ENCODE measurements at places on chromosomes 13 and 19. TPM values are rescaled to one million over a fixed set of nuclear protein-coding genes. Genes with fewer than 3 reads are reported as not detected.

- DNase-seq, result no peak
Measured at GRCh38 chr13:51419001-51419636, 33.7 kb downstream of the INTS6 start.

Gene B3GNT3
- not detected for total RNA-seq

DNA sequence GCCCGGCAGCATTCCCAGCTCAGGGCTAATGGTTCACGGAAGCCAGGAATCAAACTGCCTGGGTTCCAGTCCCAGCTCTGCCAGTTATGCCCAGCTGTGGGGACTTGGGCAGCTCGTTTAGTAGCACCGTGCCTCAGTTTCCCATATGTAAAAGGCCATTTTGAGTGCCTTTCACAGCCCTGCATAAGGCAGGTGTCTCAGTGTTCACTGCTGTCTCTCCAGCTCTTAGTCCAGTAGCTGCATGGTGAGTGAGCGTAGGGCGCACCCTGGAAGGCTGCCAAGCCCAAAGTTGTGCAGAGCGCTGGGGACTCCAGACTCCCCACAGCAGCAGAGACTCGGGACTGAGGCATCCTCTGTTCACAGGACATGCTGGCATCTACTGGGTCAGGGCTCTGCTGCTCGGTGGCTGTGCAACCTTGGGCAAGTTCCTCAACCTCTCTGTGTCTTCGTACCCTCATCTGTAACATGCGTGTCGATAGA lies 5.5 kb downstream of the RPL28 start:
- DNase-seq, result no peak

Gene RNASEH2B
- 95.1 TPM for total RNA-seq

DNA sequence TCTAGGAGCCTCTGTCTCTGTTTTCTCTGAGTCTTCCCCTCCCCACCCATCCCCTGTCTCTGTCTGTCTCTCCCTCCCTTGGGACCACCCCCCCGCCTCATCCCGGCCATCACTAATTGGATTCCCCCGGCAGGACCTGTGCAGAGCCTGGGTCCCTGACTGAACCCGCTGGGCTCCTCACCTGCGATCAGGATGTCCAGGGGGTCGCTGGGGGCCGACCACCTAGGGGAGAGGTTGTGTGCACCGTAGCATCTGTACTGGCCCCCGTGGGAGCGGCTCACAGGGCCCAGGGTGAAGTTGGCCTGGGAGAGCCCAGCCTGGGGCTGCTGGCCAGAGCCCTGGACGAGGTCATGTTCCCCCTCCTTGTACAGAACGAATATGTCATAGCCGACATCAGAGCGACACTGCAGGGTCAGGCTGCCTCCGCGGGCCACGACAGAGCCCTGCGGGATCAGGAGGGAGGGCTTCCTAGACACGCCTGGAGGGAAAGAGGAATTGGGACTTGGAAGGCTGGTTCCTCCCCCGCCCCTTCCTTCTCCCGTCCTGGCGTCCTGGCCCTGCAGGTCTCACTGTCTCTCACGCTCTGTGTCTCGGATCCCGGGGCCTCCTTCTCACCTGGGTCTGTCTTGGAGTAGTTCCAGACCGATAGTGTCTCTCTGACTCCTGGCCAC lies 1.8 kb downstream of the LILRB5 start:
- DNase-seq, result no peak

GRCh38 chr13:32849369-32849768 lies 166.9 kb upstream of the KL start:
- DNase-seq, result no peak

GRCh38 chr19:39941151-39941550 lies 6.7 kb upstream of the FCGBP start:
- no peak for DNase-seq

Gene DYRK1B
- 27.1 TPM for total RNA-seq

Gene CBLC
- total RNA-seq, result 2.5 TPM

DNA sequence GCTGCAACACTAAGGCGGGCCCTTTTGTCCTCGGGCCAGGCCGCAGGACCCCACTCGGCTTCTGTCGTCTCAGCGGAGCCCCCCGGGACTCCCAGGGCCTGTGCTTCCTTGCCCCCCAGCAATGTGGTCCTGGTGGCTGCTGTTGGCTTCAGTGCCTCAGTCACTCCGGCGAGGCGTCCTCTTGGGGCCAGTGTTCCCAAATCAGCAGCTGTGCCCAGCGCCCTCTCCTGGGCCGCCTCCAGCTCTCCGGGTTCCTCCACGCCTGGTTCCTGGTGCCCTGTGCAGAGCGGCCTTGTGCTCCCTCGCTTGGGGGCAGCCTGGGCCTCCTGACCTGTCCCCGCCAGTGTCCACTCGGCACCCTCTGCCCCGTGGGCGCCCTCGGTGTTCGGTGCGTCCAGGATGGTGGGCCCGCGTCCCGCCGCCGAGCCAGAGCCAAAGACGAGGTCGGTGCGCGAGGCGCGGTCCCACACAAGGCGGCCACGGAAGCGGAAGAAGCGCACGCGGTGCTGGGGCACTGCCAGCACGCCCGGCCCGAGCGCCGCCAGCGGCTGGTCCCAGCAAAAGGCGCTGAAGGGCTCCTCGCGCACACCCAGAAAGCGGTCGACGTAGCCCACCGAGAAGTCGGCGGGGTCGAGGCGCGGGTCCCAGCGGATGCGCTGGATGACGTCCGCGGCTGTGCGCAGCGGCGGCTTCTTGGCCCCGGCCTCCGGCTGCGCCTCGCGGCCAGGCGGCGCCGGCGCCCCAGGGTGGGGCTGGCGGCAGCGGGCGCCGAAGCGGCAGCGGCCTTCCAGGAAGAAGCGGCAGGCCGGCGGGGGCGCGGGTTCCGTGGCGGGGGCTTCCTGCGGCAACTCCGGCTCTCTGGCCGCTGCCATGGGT lies 685 bp downstream of the LENG9 start:
- DNase-seq, result peak; percentile 45

DNA sequence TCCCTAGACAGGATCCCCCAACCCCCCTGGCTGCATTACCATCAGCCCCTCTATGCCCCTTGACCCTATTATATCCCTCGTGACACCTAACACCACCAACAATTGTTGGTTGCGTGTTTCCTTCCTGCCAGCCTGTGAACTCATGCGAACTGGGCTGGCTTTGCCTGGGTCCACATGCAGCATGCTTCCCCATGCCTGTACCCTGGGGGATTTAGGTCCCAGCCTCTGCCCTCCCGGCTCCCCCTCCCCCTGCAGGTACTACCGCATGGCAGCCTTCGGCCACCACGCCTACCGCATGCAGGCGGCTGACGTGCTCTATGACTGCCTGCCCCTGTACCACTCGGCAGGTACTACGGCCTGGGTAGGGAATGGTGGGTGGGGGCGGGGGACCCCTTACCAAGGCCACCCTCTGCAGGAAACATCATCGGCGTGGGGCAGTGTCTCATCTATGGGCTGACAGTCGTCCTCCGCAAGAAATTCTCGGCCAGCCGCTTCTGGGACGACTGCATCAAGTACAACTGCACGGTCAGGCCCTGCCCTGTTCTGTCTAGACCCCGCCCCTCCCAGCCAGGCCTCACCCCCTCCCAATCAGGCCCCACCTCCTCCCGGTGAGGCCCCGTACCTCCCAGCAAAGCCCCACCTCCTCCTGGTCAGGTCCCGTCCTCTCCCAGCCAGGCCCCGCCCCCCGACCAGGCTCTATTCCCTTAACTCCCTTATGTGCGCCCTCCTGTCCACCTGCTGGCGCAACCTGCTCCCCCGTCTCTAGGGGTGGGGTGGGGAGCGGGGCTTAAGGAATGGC lies 18.5 kb downstream of the SLC27A1 start:
- DNase-seq, result peak; percentile 83

DNA sequence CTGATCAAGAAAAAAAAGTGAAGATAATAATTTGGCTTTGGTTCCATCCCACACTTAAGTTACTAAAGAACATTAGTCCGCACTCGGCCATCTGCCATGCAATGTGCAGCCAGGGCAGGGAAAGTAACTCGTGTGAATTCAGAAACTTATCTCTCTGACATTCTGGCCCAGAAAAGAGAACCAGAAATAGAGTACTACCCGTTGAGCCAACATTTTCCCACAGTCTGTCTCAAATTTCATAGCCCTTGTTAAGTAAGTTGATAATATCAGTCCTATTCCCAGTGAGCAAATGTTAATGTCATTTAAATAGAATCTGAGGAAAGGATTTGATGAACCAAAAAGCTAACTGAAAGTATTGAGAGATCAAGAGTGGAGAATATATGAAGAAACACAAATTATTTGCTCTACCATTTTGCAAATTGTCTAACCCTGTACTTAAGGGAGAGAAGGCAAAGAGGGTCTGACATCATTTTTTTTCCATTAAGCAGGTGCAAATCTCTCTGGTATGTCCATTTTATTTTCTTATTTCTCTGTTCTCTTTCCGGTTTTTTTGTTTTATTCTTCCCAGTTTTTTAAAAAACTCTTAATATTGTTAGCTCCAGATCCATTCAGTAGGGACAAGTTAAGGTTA lies 156.3 kb downstream of the NDFIP2 start:
- DNase-seq, result peak; percentile 4

DNA sequence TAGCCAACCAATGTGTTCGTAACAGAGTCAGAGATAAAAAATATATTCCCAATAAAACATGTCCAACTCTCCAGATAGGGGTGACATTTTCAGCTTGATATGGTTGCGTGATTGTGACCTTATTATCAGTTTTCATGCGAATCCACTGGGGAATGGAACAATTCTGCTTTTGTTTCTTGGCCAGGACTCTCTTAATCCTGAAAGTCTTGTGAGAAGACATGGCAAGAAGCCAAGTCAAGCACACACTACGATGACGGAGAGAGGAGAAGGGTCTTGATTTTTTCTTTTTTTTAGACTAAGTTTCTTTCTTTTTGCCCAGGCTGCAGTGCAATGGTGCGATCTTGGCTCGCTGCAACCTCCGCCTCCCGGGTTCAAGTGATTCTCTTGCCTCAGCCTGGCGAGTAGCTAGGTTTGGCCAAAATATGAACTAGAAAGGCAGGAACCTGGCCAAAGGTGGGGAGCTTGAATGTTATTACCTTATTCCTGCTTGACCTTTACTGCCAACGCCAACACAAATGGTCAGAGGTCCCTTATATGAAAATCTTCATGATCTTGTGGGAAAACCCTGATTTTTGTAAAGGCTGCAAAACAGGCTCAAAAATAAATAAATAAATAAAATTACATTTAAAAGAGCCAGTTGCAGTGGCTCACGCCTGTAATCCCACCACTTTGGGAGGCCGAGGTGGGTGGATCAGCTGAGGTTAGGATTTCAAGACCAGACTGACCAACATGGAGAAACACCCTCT lies 14.5 kb downstream of the ZNF816 start:
- DNase-seq, result no peak

GRCh38 chr13:51826606-51827005 lies 18.4 kb downstream of the TMEM272 start:
- no peak for DNase-seq

Gene ZSWIM4
- 6.9 TPM for total RNA-seq

GRCh38 chr19:48290771-48291488 lies 21.0 kb downstream of the ZNF114 start:
- peak; percentile 90 for DNase-seq

Gene POP4
- total RNA-seq, result 88.6 TPM

Gene CERS1
- 1.3 TPM for total RNA-seq

GRCh38 chr13:53807251-53807834 lies 778.7 kb downstream of the OLFM4 start:
- no peak for DNase-seq

Gene FFAR2
- not detected for total RNA-seq

Gene CIC
- 56.4 TPM for total RNA-seq

Gene ZNF845
- total RNA-seq, result 6.2 TPM

DNA sequence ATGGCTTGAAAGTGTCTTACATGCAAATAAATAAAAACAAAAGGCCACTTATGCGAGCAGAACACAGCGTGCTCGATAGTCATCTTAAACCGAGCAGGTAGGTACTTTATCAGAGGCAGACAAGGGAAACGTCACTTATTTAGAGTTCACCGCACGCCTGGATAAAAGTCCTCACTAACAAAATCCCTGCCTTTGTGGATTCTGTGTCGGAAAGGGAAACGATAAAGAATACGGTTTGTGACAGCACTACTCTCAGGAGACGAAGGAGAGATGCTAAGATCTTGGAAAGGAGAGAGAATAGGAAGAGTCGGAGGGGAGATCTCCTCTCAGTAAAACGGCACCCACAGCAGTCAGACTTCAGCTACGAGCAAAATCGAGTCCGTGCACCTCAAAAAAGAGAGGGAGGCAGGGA lies 581 bp downstream of the RCBTB1 start:
- peak; percentile 50 for DNase-seq

DNA sequence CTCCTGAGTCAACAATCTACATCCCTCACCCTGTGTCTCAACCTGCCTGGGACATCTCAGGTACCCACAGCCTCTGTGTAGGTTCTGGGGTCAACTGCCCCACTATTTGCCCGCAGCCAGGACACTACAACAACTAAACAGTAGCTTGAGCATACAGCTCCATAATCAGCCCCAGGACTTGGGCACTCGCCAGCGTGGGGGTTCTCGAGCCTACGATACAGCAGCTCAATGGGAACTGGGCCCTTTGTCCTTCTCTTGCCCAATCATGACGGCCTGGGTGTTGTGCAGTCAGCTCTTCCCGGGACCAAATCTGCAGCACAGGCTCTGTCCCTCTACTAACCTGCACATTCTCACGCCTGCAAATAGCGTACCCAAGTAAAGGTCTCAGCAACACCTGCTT lies 1.3 kb downstream of the ZNF180 start:
- DNase-seq, result no peak

DNA sequence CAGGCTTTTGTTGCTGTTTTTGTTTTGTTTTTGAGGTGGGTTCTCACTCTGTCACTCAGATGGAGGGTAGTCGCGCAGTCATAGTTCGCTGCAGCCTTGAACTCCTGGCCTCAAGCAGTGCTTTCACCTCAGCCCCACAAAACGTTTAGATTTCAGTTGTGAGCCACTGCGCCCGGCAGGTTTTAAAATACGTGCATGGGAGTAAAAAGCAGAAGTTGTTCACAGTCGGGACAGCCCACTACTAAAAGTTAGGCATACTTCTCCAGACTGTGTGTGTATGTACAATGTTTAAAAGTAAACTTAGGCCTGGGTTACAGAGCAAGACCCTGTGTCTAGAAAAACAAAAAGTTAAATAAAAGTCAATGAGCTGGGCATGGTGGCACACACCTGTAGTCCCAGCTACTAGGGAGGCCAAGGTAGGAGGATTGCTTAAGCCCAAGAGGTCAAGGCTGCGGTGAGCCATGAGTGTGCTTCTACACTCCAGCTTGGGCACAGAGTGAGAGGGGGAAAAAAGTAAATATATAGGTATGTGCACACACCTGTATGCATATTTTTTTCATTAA lies 6.1 kb downstream of the SAFB start:
- no peak for DNase-seq

- DNase-seq, result no peak
Measured at GRCh38 chr19:12784394-12784870, 6.9 kb upstream of the JUNB start.

DNA sequence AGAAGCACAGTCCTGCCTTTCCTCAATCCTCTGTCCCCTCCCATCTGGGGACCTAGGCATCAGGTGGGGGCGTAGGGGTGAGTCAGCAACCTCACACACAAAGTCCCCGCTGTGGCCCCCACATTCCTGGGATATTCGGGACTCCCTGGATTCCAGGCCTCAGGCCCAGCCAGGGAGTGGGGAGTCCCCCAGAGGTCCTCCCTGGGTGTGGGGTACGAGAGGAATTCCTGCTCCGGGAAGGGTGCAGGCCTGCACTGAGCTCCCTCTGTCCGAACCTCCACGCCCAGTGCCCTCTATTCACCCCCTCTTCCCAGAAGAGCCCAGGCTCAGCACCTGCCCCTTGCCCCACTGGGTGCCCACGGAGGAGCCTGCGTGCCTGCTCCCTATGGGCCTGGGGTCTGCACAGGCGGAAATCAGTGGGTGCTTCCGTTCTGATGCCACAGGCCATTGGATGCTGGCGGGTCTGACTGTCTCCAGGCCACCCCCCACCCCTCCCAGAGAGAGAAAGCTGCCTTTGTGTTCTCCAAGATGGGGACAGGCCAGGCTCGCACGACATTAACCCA lies 3.4 kb downstream of the CADM4 start:
- DNase-seq, result no peak

- peak; percentile 62 for DNase-seq
Measured at GRCh38 chr13:27375686-27376326, 48.6 kb upstream of the GTF3A start.

Gene ZNF440
- 16.0 TPM for total RNA-seq

Gene NLRP4
- not detected for total RNA-seq

Measured in thyroid gland (tissue), 4 donors.